ENCODE measurements at places on chromosomes 4 and X.

DNA sequence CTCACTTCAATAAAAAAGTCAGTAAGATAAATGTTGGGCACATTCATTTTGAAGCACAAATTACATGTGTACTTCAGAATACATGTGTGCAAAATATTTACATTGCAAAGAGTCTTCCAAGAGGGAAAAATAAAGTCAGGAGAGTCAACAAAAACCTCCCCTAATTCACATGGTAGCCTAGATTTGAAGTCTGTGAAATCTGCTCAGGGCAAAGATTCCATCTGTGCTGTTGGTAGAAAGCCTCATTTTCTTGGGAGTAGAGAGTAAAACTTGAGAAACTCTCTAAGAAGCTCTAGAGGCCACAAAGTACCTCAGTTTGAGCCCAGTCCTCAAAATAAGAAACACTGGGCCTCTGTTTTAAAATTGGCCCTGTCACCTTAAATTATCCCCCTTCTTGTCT lies 303.4 kb downstream of the RAB28 start:
- DNase-seq = no peak

- no peak for DNase-seq
These were observed 61.0 kb downstream of the HPRT1 start for GRCh38 chrX:134520860-134521390.

- no peak for DNase-seq
These were observed at the start of gene STARD8 for GRCh38 chrX:68647156-68647957. Gene STARD8 (plus strand): TSS chrX:68647666. CDS start chrX:68647883, 217 bp downstream.

GRCh38 chrX:10514891-10515290 lies 105.5 kb downstream of the MID1 start:
- DNase-seq = no peak

DNA sequence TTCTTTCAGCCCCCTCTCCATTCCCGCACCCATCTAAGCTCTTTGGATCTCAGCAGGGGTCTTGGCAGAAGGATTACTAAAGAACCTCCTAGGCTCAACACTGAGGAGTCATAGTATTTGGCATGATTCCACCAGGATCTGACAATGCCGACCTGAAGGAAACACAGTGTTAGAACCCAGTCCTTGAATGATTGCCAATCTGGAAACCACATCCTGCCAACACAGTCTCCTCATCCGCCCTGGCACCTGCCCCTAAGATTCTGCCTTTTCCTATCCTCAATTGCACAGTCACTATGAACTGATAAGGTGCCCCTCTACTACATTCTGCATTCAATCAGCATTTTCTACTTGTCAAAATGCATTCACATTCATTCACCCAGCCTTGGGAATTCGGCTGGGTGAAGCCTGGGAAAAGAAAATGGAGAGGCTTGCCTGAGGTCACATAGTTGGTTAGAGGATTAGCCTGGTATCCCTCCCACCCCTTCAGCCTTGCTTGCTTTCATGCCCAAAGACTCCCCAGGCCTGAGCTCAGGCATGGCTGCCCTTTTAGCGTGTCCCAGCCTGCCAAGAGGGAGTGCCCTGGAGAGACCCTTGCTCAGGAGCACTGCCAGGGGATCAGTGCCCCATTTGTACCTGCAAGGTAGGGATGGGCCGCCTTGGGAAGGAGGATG lies 2.2 kb upstream of the CLDN2 start:
- DNase-seq = no peak

DNA sequence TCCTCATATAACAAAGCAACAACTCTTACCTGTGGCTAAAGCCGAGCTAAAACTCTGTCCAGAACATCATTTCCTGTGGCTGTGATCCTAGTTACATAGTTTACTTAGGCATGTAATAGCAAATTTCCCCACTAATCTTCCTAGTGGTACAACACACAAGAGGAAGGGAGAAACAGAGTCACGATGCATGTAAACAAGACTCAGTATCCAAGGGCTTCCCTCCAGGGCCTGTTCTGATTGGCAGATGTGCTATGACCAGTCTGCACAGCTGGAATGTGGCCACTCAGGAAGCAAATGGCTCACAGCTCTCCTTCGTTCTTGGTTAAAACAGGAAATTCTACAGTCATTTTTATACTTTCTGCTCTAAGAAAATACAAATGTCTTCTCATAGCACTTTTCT lies 49.2 kb upstream of the PRSS48 start:
- no peak for DNase-seq

DNA sequence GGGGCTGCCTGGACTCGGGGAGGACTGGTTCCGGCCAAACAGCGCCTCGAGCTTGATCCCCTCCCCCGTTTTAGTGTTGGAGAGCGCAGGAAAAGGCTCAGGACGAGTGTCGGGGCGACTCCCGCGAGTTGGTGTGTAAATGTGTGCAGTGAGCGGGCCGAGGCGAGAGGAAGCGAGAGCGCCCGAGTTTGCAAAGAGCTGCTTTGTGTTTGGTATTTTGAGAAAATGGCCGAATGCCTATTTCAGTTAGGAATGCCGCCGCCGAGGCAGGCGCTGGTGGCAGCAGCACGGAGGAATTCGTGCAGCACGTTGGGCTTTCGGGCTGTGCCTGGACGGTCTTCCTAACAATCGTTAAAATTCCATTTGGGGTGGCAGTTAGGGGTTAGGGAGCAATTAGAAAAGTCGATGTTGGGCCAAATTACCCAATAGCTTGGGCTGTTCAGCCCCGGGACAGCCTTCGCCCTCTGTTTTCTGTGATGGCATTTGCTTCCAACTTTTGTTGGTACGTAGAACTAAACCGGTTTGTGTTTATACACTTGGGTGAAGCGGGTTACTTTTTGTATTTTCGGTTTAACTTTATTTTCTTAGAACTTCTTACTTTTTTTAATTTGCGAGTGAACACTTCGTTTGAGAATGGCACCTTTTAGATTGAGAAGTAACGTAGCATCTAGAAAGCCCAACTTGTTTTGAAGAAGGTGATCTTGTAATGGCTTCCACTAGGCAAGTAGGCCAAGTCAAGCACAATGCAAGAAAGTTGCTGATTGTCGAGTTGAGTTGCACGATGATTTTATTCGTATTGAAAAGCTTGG lies 1.6 kb downstream of the REST start:
- DNase-seq = peak; percentile 14

- no peak for DNase-seq
These were observed 95.3 kb upstream of the SOD3 start for GRCh38 chr4:24700118-24700517.

- DNase-seq = no peak
These were observed 12.4 kb upstream of the PJA1 start for GRCh38 chrX:69177511-69178162.

- no peak for DNase-seq
These were observed 3.8 kb upstream of the NSG1 start for GRCh38 chr4:4383085-4383484.

GRCh38 chr4:127775843-127776242 lies 6.3 kb upstream of the HSPA4L start:
- DNase-seq = no peak

DNA sequence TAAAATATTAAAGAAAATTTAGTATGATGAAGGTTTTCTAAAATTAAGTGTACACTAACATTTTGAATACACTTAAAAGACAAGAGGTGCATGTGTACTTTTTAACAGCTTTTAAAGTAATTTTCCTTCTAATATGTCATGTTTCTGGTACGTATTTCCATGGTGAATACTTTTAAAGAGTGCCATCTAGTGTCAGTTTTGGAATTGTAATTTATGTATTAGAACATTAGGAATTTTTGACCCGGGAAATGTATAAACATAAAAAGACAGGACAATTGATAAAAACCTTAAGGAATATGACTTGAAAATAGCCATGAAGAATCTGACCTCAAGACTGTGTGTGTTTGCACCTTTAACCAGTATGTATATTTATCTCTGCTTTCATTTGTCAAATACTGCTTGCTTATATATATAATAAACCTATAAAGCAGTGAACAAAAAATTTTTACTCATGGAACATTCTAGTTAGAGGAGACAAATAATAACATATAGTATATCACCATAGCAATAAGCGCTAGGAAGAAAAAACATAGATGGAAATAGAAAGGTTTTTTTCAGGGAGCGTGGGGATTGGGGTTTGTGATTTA lies 7.2 kb downstream of the GSTCD start:
- DNase-seq = no peak

DNA sequence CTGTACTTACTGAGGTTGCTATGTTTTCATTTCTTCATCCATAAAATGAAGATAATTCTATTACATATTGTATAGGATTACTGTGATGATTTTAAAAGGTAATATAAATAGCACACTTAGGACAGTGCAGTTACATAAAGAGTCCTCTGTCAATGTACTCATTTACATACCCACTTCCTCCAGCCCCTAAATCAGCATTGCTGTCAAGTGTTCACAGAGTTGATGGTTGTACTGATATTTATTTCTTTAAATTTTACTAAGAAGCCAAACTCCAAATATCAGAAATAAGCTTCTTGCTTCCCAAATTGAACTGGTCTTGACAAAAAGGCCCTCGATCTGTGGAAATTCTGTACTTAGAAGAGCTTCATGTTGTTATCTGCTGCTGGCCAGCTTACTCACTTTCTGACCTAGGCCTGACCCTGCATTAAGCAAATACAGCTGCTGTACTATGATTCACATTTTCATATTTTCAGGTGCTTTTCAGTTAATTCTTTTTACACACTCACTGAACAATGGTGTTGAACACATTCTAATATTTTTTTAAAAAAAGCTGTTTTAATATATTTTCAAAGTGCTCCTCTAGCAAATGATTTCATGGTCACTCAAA lies 259.6 kb downstream of the UNC5C start:
- no peak for DNase-seq

GRCh38 chrX:134236626-134237614 lies at the start of gene CCDC160:
Gene CCDC160 (plus strand): TSS chrX:134237182. CDS start chrX:134244801, 7,619 bp downstream.
- no peak for DNase-seq

GRCh38 chr4:145781351-145781750 lies 101.4 kb downstream of the C4orf51 start:
- DNase-seq = no peak

DNA sequence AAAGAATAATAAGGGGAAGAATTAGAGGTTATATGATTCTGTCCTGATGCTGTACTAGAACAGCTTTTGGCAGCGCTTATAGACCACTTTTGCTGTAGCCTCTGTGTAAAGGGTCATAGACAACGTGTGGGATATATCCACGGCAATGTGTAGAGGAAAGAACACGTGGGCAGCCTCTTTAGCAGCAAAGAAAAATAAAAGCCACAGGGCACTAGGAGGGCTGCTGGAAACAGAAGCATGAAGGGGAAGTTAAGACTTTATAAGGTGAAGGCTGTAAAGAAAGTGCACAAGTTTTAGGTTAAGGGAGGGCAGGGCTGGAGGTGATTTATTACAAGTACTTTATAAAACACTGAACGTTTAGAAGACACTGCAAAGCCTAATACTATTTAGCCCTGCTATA lies 20.1 kb upstream of the PHEX start:
- no peak for DNase-seq

- no peak for DNase-seq
These were observed 2.2 kb upstream of the C4orf36 start for GRCh38 chr4:86894455-86894854.

GRCh38 chr4:101232074-101232776 lies 115.1 kb downstream of the PPP3CA start:
- no peak for DNase-seq

GRCh38 chrX:20500949-20501348 lies 234.2 kb upstream of the RPS6KA3 start:
- no peak for DNase-seq

DNA sequence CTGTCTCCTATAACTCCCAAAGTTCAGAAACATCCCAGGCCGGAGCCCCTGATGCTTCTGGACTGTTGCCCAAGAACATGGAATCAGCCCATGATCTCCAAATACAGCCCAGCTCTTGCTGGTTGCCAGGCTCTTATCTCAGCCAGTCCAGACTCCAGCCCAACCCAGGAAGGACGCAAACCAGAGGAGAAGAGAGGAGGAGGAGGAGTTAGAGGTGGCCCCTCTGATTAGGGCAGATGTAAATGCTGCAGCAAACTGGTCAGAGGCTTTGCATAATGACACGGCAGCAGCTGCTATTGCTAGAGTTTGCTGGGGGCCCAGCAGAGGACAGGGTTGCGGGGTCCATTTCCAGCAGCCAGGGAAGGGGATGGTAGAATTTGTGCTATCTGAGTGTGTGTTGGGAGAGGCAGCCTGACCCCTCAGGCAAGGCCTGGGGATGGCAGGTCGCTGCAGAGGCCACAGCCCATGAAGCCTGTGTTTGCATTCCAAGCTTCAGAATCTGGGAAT lies 4.2 kb upstream of the OTUD5 start:
- no peak for DNase-seq

DNA sequence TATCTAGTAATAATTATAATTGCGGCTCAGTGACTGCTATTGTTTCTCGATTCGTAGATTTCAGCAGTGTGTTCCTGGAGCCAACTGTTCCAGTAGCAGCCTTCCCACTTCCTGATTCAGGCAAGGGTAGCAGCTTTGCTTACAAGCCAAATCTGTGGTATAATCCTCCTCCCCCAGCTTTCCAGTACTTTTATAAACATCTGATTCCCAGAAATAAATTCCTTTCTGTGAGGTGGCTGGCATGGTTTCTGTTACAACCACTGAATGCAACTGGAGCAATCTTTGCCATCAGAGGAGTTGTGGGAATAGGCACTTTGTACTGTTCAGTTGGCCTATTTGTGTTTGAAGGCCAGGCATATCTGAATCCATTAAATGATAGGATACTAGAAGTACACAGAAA lies 80.0 kb downstream of the GLRA3 start:
- DNase-seq = no peak
